ENCODE measurements at places on chromosomes 16 and 17.

- DNase-seq: no peak
These were observed 59.5 kb downstream of the CHD9NB start for GRCh38 chr16:52993179-52993578.

DNA sequence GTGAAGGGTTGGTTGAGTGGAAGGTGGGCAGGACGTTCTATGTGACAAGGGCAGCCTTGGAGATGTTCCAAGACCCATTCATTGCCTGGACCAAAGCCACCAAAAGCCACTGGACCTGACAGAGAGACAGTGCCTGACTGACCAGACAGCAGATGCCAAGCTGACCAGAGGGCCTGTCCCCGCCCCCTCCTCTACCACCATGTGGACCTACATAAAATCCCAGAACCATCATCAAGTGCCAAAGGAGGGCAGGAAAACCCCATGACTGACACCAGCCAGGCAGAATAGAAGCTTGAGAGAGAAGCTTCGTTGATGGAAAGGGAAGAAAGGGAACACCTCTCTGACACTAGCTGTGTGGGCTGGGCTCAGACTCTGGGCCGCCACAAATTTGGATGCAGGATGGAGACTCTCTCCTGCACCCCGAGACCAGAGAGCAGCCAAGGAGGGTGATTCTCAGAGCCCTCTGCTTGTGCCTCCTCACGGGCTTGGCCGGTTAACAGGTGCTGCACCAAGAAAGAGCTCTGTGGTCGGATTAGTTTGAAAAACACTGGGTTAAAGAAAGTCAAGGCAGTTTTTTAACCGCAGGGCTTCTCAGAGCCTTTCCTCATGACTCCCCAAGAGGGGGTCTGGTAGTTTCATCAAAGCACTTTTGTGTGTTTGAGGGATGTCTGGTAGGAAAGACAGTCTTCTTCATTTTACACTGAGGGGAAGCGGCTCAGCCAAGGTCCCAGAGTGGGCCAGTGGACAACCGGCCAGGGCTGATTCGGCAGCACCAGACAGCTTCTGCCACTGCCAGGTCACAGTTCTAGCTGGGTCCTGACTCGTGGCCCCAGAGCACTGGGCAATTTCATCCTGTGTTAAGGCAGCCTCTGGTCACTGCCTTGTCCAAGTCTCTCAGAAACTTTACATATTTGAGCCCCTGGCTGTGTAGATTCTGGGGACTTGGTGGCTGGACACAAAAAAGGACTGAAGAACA is 1.7 kb downstream of the TNFRSF13B start:
- no peak for DNase-seq

- no peak for DNase-seq
These were observed 12.8 kb downstream of the SLC7A6OS start for GRCh38 chr16:68297908-68298307.

- DNase-seq: no peak
These were observed 44.4 kb downstream of the BRD7 start for GRCh38 chr16:50324345-50324744.

DNA sequence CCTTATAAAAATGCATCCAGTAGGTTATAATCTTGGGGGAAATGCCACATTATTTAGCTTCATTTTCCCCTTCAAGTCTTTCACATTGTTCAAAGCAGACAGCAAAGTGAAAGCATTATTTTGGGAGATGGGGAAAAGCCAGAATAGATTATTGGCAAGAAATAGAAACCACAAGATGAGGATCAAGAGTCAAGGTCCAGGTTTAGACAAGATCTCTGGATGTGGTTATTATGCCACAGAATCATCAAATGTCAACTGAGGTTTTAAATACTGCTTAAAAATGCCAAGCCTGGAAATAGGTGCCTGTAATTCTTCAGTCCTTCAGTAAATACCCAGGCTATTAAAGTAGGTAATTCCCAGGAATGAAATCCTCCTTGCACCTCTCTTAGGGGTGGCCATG is 65.1 kb upstream of the ALOX12 start:
- no peak for DNase-seq
